ENCODE measurements at places on chromosomes 1 and 21.

DNA sequence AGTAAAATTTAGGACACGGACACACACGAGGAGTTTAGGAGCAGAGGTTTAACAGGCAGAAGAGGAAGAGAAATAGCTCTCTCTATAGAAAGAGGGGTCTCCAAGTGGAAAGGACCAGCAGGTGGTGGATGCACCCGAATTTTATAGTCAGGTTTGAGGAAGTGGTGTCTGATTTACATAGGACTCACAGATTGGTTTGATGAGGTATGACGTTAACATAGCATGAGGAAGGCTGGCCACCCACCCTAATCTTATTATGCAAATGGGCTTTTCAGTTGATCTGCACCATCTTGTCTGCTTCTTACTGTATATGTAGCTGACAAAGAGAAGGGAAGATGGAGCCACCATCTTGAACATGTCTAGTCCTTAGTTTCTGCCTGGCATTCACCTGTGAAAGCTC, 52.5 kb upstream of the RGS2 start:
- no peak for DNase-seq

DNA sequence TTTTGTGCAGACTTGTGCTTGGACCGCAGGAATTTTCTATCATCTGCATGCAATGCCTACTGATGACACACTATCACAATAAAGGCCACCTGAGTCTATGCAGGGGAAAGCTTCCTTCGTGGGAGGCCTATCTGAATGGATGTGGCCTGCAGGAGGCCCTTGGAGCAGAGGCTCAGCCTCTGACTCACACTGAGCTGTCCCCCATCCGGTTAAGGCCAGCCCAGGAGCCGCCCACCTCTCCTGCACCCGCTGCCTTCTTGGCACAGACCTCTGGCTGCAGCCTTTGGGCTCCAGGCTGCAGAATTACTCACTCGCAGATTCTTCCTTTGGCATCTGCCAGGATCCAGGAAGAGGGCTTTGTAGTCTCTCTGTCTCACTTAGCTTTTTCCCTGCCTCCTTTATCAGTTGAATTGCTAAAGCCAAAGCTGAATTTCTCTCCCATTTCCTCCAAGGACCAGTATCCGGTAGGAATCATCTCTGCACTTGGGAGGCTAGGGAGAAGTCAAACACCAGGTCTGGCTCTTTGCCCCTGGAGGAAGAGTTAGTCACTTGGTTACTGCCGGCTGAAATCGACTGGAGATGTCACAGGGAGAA, 65.1 kb upstream of the JUN start:
- peak; percentile 60 for DNase-seq

DNA sequence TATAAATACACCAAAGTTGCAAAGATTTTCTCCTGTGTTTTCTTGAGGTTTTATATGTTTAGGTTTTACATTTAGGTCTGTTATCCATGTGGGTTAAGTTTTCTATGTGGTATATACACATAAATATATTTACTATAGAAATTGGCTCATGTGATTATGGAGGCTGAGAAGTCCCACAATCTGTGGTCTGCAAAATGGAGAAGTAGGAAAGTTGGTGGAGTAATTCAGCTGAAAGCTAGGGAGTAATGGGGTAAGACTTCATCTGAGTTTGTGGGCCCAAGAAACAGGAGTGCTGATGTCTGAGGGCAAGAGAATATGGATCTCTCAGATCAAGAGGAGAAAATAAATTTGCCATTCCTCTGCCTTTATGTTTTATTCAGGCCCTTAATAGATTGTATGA, 146.0 kb downstream of the GPATCH2 start:
- no peak for DNase-seq

DNA sequence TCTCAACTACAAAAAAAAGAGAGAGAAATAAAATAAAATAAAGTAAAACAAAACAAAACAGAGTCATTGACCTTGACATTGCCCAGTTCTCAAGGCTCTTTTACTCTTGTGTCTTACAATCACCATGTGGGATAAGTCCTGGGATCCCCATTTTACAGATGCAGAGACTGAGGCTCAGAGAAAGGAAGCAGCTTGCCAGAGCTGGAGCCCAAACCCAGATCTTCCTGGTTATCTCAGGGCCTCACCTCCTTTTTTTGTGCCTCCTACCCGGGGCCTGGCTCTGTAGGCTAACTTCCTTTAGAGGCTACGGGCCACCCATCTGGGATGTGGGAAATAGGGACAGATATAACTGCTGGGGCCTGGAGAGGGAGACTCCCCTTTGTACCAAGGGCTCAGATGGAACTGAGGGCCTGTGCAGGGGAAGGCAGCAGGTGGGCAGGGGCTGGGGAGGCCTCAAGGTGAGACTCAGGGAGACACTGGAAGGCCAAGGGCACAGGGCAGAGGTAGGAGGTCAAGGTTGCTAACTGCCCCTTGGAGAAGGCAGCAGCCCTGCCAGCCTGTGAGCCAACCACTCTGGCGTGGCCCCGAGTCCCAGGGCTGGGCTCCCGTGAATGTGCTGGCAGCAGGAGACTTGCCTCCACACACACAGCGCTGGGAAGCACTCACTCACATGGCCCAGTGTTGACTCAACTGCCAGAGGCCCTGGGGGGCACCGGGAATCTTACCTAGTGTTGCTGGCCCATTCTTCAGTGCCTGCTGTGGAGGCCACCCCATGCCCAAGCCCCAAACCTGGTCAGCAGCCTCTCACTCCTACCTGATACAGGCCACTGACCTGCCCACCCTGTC, 6.5 kb upstream of the ECE1 start:
- no peak for DNase-seq

DNA sequence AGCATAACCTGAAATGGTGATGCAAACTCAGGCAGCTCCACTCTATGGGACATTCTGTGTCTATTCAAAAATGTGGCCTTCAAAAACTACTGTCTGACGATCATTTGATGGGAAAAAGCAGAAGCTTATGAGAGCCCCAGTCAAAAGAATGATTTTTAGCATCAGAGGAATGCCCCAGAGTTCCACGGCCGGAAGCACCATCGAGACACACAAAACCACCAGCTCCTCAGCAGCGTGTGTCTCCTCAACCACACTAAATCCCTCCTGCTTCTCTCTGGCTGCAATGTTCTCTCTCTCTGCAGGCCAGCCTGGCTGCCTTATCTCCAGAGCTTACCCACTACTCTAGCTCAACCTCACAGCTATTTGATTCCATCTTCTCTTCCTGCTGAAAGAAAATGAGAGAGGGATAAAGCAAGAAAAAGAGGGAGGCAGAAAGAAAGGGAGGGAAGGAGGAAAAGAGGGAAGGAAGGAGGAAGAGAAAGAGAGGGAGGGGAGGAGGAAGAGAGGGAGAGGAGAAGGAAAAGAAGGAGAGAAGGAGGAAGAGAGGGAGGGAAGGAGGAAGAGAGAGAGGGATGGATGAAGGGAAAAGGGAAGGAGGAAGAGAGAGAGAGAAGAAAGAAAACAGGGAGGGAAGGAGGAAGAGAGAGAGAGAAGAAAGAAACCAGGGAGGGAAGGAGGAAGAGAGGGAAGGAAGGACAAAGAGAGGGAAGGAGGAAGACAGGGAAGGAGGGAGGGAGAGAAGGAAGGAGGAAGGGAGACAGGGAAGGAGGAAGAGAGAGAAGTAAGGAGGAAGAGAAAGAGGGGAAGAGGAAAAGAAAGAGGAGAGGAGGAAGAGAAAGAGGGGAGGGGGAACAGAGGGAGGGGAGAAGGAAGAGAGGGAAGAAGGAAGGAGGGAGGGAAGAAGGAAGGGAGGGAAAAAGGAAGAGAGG, 33.5 kb upstream of the LAPTM5 start:
- DNase-seq, result no peak

GRCh38 chr1:156948708-156949107, 28.3 kb downstream of the LRRC71 start:
- DNase-seq, result no peak

- peak; percentile 75 for DNase-seq
Observed at GRCh38 chr1:53381790-53382401, 54.0 kb upstream of the LRP8 start.

All from lung microvascular endothelial cell (primary cell).